ENCODE measurements at places on chromosomes 4 and X. TPM values are rescaled to one million over a fixed set of nuclear protein-coding genes. Genes with fewer than 3 reads are reported as not detected.
A peak's percentile ranks its signal among the peaks of the same experiment; 100 is the strongest.

ZNF330 gene
- 32.4 TPM for polyA plus RNA-seq

MAGEC3 gene
- 0.07 TPM for polyA plus RNA-seq

GPRIN3 gene
- polyA plus RNA-seq, result 2.6 TPM

GRCh38 chr4:168928346-168928745, 81.7 kb downstream of the CBR4 start:
- peaks cover 8% of the 10 kb centered on the region for H3K36me3 ChIP-seq
- no peak overlapping the region for H3K4me3 ChIP-seq
- no peak overlapping the region for H3K27ac ChIP-seq

SCML2 gene
- 3.4 TPM for polyA plus RNA-seq

ASB5 gene
- polyA plus RNA-seq, result 0.34 TPM

HSD17B10 gene
- 51.7 TPM for polyA plus RNA-seq

DNA sequence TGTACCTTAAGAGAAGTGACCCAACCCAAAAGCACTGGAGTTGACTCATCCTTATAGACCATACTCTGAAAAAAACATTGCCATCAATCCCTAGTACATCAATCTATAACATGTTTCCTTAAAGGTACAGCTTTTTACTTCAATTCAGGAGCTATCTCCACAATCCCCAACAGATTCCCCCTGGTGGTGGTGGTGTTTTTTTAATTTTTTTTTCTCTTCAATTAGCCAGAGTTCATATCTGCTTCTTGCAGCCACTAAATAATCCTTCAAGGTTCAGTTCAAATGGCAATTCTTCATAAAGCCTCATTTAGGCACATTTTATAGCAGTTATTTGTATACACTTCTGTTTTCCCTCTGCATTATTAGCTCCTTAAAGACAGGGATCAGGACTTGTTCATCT, 60.7 kb upstream of the KDR start:
- H3K27me3 ChIP-seq, result no peaks in the 10 kb centered on the region
- H3K4me3 ChIP-seq, result no peak overlapping the region
- H3K27ac ChIP-seq, result no peak overlapping the region
- no peaks in the 10 kb centered on the region for H3K36me3 ChIP-seq
- no peaks in the 10 kb centered on the region for H3K4me1 ChIP-seq

DNA sequence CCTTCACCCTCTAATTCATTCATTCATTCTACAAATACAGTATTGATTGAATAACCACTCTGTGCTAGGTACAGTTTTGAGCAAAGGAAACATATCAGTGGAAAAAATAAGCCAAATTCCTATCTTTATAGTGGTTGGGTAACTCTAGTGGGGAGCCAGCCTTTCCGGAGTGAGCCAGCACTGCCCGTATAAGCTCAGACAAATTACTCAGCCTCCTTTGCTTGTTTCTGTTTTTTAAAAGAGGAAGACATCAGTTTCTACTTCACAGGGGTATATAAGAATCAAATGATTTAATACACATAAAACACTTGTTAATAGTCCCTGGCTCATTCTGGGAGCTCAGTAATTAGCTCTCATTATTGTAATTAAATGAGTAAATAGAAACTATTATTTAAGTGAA, 238.2 kb upstream of the MAD2L1 start:
- DNase-seq, result no peak
- H3K4me3 ChIP-seq, result no peak overlapping the region
- no peak overlapping the region for H3K27ac ChIP-seq

DNA sequence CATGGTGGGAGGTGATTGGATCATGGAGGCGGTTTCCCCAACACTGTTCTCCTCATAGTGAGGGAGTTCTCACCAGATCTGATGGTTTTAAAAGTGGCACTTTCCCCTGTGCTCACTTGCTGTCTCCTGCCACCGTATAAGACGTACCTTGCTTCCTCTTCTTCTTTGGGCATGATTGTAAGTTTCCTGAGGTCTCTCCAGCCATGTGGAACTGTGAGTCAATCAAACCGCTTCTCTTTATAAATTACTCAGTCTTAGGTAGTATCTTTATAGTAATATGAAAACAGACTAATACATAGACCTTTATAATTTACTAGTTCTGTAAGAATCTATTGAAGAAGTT, 82.5 kb upstream of the PITX2 start:
- H3K4me3 ChIP-seq, result no peak overlapping the region
- DNase-seq, result no peak

DNA sequence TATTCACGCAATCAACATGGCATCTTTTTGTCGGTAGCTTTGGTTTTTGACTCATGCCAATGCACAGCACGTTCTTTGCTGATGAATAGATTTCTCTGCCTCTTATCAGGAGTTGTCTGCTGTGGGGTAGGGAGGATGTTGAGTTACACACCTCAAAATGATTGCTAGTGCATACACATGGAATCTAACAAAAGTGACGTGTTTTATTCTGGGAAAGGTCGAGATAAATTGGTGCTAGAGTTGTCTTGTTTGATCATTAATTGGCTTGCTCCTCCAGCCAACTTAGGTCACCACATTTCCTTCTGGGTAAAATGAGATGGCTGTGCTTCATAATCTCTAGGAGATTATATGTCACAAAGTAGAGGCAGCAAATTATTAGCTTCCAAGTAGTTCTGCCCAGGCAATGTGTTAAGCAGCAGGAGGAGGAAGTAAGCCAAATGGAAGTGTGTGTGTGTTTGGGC, 3.9 kb downstream of the RAB9A start:
- H3K4me3 ChIP-seq, result no peak overlapping the region
- no peaks in the 10 kb centered on the region for H3K36me3 ChIP-seq
- DNase-seq, result no peak

DNA sequence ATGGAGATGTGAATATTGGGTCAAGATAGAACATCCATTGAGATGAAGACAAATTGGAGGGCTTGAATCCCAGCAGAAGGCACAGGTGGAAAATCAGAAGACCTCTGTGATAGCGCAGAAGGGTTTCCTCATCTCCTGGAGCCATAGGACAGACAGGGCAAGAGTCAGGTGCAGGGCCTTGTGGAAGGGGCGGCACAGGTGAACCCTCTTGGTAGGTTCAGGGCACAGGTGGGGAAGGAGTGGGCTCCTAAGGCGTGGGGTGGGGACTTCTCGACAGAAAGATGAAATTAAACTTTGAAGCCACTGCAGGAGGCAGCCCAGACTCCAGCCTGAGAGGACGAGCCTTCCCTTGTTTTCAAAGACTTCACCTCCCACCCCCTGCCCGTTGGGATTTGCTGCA, 9.3 kb upstream of the RGS12 start:
- no peak for DNase-seq
- H3K27ac ChIP-seq, result no peak overlapping the region
- H3K27me3 ChIP-seq, result peaks cover 31% of the 10 kb centered on the region
- H3K36me3 ChIP-seq, result no peaks in the 10 kb centered on the region
- H3K4me3 ChIP-seq, result no peak overlapping the region
- peaks cover 6% of the 10 kb centered on the region for H3K4me1 ChIP-seq

GRCh38 chrX:119505945-119506344, 37.7 kb downstream of the SLC25A5 start:
- no peaks in the 10 kb centered on the region for H3K27me3 ChIP-seq
- DNase-seq, result no peak
- no peak overlapping the region for H3K4me3 ChIP-seq
- no peaks in the 10 kb centered on the region for H3K4me1 ChIP-seq
- no peaks in the 10 kb centered on the region for H3K36me3 ChIP-seq

DNA sequence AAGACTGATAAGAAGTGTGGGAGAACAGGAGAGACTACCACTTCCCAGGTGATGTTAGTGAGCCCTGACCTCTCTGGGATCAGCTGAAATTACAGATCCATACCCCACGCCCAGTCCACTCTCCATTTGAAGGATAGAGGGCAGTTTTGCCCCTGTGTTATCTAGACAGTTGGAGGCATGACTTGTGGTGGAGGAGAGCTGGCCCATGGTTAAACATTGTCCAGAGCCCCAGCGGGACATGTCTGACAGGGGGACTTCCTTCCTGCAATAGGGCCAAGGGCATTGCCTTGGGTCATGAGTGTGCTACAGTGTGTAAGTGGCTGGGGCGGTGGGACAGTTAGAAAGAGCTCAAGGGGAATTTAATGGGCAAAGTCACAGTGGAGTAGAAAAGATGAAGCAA, 181.1 kb downstream of the MID1IP1 start:
- no peaks in the 10 kb centered on the region for H3K4me1 ChIP-seq
- H3K27me3 ChIP-seq, result no peaks in the 10 kb centered on the region
- no peak for DNase-seq
- H3K36me3 ChIP-seq, result no peaks in the 10 kb centered on the region

OTC gene
- polyA plus RNA-seq, result 0.11 TPM

DNA sequence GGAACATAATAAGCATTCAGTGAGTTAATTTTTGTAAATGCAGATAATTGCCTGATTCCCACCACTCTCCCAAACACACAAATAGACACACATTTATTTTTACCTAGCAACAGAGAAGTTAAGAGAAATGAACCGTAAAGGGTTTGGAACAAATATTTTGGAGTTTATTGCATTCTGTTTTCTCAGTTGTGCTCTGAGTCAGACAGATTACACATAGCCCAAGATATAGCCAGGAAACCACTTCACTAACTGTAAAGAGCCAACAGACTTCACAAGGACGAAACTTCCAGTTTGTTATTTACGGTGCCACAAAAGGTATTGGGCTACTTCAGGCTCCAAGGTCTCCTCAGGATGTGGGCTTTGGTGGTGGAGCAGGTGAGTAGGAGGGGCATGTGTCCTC, 217.0 kb downstream of the BMPR1B start:
- DNase-seq, result no peak
- H3K4me3 ChIP-seq, result no peak overlapping the region
- H3K4me1 ChIP-seq, result no peaks in the 10 kb centered on the region
- no peak overlapping the region for H3K27ac ChIP-seq

DNA sequence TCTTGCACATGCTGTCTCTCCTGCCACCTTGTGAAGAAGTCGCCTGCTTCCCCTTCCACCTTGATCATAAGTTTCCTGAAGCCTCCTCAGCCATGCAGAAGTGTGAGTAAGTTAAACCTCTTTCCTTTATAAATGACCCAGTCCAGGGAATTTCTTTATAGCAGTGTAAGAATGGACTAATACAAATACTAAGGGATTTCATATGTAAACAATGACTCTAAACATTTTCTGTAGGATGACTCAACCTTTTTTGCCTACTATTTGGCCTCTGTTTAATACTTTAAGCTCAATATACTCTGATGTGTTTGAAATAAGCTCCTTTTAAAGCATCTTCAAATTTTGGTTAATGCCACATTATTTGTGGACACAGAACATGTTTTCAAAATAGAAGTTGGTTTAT, 813.5 kb upstream of the SLIT2 start:
- H3K27ac ChIP-seq, result no peak overlapping the region
- H3K27me3 ChIP-seq, result no peaks in the 10 kb centered on the region
- no peaks in the 10 kb centered on the region for H3K36me3 ChIP-seq
- no peak for DNase-seq
- H3K4me3 ChIP-seq, result no peak overlapping the region

DNA sequence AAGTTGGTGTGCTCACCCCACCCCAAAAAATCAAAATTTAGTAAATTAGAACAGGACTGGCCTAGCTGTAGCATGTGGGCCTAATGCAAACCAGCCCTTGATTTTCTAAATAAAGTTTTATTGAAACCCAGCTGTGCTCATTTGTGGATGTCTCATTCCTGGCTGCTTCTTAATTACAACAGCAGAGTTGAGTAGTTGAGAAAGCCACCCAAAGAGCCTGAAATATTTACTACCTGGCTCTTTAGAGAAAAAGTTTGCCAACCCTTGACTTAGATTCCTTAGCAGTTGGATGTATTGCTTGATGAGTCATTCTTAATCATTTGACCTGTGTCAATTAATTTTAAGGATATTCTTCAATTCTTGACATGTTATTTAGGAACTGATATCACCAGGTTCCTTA, 168.3 kb upstream of the PUDP start:
- DNase-seq, result no peak
- H3K27ac ChIP-seq, result no peak overlapping the region
- no peak overlapping the region for H3K4me3 ChIP-seq
- H3K36me3 ChIP-seq, result peaks cover 7% of the 10 kb centered on the region
- H3K4me1 ChIP-seq, result no peaks in the 10 kb centered on the region
- no peaks in the 10 kb centered on the region for H3K27me3 ChIP-seq

PDGFC gene
- polyA plus RNA-seq, result 13.1 TPM

HTN1 gene
- 2.7 TPM for polyA plus RNA-seq

DNA sequence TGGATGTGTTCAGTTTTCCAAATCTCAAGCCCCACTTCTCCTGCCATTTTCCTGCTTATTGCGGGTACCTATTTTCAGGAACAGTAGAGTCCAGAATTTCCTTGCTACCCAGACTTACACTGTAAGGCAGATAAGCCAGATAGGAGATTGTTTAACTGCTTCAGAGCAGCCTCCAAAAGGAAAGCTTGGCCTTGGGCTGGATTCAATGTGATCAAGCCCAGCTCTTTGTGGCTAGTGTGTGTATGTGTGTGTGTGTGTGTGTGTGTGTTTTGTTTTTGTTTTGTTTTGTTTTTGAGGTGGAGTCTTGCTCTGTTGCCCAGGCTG, 34.0 kb downstream of the RNF175 start:
- H3K36me3 ChIP-seq, result no peaks in the 10 kb centered on the region
- no peak overlapping the region for H3K4me3 ChIP-seq
- H3K27ac ChIP-seq, result no peak overlapping the region
- no peak for DNase-seq

ZNF157 gene
- 0.30 TPM for polyA plus RNA-seq

DNA sequence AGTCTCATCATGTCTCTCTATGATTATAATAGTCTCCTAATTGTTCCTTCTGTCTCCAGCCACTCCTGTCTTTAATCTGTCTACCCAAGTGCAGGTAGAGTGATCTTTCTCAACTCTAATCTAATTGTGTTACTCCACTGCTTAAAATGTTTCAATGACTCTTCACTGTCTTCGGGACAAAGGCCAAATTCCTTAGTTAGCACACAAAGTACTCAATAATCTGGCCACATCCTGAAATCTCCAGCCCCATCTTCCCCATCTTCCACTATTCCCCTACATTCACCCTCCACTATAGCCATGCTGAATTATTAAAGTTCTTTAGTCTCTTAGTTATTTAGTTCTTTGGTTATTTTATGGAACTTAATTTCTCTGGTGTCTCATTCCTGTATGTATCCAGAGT, 353.3 kb downstream of the OPHN1 start:
- no peaks in the 10 kb centered on the region for H3K27me3 ChIP-seq
- no peak overlapping the region for H3K27ac ChIP-seq
- H3K4me3 ChIP-seq, result no peak overlapping the region
- no peaks in the 10 kb centered on the region for H3K36me3 ChIP-seq

GRCh38 chr4:109046471-109047201, 255.8 kb downstream of the COL25A1 start:
- no peaks in the 10 kb centered on the region for H3K36me3 ChIP-seq
- H3K27me3 ChIP-seq, result no peaks in the 10 kb centered on the region
- peak overlapping the region; percentile 15 for H3K27ac ChIP-seq
- no peak for DNase-seq
- no peaks in the 10 kb centered on the region for H3K4me1 ChIP-seq
